ENCODE measurements at places on chromosomes 1 and 21.

- peak; percentile 19 for DNase-seq
Observed at GRCh38 chr1:160177667-160178066, 12.7 kb upstream of the CASQ1 start.

- no peak for DNase-seq
Observed at GRCh38 chr1:151568626-151569088, 28.5 kb downstream of the TUFT1 start.

- DNase-seq, result peak; percentile 33
Observed at GRCh38 chr1:81509594-81509993, 291.1 kb upstream of the ADGRL2 start.

- DNase-seq, result no peak
Observed at GRCh38 chr1:184485751-184486723, 99.2 kb downstream of the C1orf21 start.

DNA sequence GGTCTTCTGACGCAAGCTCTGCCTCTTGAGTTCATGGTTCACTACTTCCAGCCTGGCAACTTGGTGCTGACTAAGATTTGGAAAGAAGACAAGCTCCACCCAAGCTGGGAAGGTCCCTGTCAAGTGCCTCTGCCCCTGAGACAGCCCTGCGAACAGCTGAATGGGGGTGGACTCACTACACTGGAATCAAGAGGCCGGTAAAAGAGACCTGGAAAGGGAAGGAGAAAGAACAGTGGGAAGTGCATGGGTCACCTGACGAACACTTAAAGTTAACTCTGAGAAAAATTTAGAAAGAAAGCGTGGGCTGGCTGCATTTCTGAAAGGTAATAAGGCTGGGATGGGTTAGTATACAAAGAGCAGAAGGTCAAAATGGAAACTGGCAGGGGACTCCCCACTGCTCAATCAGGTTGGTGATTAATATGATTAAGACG is 26.1 kb upstream of the ZNF496 start:
- no peak for DNase-seq
